Activated T-cell treated with anti-CD3 and anti-CD28 coated beads, Interleukin-2, amount 50 U/mL, for 24 hours (primary cell): ENCODE measurements at places on chromosomes 3 and 15.

GRCh38 chr3:101036213-101036618, 43.0 kb upstream of the ABI3BP start:
- DNase-seq = no peak

- no peak for DNase-seq
Measured at GRCh38 chr3:16464511-16465148, 48.9 kb downstream of the RFTN1 start.

DNA sequence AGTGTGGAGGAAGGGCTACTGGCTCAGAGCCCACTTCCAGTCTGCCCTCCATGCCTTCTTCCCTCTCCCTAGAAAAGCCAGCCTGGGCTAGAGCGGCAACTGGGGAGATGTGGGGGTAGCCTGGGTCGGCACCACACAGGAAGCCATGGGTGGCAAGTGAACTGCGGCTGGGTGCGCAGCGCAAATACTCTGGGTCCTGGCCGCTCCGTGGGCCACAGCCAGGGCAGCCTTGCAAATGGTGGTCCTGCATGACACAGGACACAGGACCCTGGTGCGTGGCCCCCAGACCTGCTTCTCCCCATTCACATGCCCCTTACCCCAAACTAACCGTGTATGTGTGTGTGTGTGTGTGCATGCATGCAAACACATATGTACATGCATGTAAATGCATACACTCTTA, 25.7 kb downstream of the PRKCD start:
- no peak for DNase-seq

GRCh38 chr3:184176377-184177330, 2.0 kb downstream of the AP2M1 start:
- DNase-seq = no peak

- no peak for DNase-seq
Measured at GRCh38 chr15:42068601-42069000, 25.8 kb downstream of the PLA2G4D start.

- no peak for DNase-seq
Measured at GRCh38 chr3:107366766-107367165, 10.5 kb upstream of the CCDC54 start.

DNA sequence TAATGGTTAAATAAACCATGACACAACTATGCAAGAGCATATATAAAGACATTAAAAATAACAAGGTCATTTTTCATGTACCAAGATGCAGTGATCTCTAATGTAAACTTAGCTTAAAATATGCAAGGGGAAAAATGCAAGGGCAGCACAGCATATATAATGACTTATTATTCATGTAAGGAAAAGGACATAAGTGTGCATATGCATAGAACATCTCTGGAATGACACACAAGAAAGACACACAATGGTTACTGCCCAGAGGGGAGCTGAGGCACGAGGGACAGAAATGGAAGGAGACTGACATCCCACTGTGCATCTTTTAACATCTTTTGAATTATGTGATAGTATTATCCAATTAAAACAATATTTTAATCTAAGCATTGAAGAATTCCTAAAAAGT, 79.0 kb downstream of the FHIT start:
- no peak for DNase-seq

DNA sequence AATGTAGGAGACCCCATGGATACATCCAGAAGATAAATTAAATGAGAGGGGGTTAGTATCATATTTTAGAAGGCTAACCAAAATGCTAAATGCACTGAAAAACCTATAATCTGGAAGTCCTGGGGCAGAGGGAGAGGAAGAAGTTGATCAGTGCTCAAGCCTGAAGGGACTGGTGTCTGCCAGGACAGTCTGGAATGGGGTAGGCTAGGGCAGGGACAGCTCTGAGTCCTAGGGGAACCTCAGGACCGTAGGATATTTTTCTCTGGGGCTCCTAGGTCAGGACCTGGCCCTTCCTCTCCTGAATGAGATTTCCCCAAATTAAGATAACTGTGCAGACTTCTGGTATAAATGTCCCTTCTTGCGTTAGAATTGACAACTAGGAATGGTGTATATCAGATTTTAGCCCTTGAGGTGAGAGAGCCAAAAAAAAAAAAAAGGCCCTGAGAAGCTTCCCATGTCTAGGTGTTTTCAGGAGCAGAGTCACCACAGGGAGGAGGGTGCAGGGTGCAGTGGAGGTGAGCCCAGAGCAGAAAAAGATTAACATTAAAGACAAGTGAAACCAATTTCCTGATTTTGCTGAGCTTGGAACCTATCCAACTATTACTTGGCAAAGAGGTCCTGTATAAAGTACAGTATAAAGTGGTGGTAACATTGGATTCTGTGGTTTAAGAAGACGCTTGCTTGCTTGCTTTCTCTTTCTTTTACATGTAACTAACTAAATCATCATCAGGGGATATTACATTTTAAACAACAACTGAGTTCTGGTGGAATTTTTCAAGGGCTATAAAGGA, 63.5 kb downstream of the HACD2 start:
- no peak for DNase-seq

DNA sequence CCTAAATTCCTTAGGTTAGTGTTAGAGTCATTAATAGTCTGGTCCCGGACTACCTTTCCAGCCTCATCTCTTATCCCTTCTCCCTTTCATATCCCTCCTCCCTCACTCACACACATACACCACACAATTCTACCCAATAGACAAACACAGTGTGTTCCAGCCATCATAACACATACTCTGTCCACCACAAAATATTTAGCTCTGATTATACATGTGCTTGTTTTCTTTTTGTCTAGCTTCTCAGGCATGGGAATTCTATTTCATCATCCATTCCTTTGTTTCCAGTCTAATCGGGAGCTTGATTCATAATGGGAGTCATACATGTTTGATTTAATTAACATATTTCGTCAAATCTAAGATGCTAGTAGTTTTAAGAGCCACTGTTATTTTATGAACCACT, 161.8 kb upstream of the BFSP2 start:
- DNase-seq = no peak
